NCI-H1048 (cell line): ENCODE measurements at places on chromosomes 11 and 22.

DNA sequence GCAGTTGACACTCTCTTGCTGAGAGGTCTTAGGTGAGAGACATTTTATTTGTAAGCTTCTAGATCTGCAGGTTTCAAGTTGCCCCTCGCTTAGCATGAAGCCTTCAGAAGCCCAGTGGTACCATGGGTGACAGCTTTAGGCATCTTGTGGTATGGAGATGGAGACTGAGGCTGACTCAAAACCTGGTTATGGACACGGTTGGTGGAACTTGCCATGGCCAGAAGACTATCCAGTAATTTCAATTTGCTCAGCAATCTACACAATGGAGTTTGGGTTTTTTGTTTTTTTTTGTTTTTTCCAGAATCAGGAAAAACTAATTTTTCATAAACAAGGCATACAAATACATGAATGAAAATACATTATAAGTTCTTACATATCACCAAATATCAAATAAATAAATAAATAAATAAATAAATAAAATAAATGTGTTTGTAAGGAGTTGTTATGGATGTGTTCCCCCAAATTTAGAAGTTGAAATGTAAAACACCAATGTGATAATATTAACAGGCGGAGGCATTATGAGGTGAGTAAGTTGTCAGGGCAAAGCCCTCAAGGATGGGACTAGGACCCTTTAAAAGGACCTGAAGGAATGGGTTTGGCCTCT lies 22.6 kb downstream of the ETS1 start:
- no peak for DNase-seq

DNA sequence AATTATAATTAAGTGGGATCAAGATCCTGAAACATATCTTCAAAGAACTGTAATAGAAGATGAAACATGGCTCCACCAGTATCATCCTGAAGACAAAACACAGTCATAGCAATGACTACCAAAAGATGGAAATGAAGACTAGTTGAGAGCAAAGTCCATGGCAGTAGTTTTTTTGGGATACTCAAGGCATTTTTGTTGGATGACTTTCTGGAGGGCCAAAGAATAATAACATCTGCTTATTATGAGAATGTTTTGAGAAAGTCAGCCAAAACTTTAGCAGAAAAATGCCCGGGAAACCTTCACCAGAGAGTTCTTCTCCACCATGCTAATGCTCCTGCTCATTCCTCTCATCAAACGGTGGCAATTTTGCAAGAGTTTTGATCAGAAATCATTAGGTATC lies 809.4 kb upstream of the RAG2 start:
- no peak for DNase-seq

GRCh38 chr11:44241851-44242250 lies 68.1 kb downstream of the ALX4 start:
- DNase-seq = no peak

GRCh38 chr11:92662601-92663360 lies 306.7 kb upstream of the MTNR1B start:
- no peak for DNase-seq

GRCh38 chr11:30902929-30903328 lies 316.8 kb upstream of the MPPED2 start:
- DNase-seq = no peak

DNA sequence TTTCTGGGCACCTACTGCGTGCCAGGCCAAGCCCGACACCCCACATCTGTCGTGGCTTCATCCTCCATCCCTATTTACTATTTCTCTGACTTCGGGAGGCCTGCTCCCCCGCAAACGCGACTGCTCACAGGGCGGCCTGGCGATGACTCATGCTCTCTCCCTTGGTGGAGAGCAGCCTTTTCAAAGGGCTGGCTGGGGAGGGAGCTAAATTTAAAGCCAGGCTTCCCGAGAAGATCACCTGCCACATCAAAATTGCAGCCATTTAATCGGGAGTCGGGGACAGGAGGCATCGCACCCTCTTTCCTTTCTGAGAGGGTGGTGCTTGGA lies 24.9 kb upstream of the SHISAL1 start:
- no peak for DNase-seq

DNA sequence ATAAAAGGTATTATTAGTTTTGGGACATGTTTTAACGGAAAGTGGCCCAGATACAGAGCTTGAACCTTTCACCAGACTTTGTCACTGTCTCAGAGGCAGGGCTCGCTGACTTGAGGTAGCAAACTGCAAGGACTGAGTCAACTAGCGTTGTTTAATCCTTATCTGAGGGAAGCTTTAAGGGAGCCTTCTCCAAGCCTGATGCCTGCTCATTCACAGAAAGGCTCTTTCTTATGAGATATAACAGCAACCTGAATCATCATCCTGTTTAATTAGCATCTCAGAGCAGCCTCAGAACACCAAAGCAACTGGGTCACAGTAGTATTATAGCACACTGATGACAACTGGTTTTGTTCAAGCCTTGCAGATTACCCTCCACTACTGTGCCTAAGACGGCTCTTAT lies 54.2 kb upstream of the CYP2D6 start:
- DNase-seq = no peak

GRCh38 chr11:77814848-77815247 lies 5.7 kb downstream of the RSF1 start:
- DNase-seq = no peak
